ENCODE measurements at places on chromosomes 1 and 21.

DNA sequence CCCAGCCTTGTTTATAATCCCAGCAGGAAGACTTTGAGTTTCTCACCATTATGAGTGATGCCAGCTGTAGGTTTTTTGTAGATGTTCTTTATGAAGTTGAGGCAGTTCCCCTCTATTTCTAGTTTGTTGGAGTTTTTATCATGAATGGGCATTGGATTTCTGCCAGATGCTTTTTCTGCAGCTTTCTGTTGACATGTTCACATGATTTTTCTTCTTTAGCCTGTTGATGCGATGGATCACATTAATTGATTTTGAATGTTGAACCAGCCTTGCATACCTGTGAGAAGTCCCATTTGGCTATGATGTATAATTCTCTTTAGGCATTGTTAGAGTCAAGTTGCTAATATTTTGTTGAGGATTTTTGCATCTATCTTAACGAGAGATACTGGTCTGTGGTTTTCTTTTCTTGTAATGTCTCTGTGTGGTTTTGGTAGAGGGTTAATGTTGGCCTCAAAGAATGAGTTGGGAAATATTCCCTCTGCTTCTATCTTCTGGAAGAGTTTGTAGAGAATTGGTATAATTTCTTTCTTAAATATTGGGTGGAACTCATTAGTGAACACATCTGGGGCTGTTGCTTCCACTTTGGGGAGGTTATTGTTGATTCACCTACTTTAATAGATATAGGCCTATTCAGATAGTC lies 33.2 kb downstream of the ZBTB40 start:
- DNase-seq: no peak

DNA sequence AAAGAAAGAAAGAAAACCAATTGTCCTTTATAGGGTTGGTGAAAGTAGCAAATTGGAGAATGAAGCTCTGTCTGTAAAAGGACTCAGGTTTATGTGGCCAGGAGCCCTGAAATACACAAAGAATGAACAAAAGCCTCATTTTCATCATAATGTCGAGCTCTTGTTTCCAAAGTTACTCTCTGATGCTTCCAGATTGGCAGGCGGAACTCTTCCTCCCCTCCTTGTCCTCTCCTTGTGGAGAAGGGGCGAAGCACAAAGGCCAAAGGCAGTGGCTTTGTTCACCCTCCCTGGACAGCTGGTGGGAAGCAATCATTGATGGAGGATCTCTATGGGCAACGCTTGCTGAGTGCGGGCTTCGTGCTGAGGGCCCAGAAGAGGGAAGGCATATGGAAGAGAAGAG lies 5.6 kb downstream of the CA6 start:
- DNase-seq: no peak

GRCh38 chr21:33849834-33850233 lies 65.8 kb downstream of the ATP5PO start:
- DNase-seq: no peak

- no peak for DNase-seq
Observed at GRCh38 chr1:243726806-243727502, 123.1 kb downstream of the AKT3 start.

DNA sequence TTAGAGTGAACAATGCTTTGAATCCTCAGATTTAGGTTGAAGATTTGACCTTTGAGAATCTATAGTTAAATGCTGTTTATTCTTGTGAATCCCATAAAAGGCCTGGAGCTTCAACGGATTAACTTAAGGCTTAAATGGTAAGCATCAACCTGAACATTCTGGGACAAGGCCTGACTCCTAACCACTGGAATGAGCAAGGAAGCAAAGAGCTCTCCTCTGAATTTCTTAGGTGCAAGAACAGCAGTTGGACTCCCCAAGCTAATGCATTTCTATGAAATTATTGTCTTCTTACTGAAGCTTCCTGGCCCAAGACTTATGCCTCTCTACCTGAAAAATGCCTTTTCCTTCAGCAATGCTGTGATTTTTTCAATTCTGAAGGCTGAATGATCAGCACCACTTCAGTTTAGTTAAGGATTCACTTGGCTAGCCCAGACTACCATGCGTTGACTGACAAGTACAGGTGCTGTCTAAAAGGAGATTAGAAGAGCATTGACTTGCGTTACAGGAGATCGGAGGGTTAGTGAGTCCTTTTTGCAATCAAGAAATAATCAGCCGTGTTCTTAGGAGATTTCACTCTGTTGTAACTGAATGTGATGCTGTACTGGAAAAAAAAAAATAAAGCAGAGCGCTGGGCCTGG lies 178.5 kb downstream of the ZC3H11B start:
- no peak for DNase-seq

GRCh38 chr21:39630191-39630591 lies 17.5 kb downstream of the B3GALT5 start:
- no peak for DNase-seq

- DNase-seq: no peak
Observed at GRCh38 chr1:41917835-41918449, 780 bp downstream of the HIVEP3 start.

GRCh38 chr1:21495225-21495820 lies 13.9 kb upstream of the ALPL start:
- DNase-seq: no peak

DNA sequence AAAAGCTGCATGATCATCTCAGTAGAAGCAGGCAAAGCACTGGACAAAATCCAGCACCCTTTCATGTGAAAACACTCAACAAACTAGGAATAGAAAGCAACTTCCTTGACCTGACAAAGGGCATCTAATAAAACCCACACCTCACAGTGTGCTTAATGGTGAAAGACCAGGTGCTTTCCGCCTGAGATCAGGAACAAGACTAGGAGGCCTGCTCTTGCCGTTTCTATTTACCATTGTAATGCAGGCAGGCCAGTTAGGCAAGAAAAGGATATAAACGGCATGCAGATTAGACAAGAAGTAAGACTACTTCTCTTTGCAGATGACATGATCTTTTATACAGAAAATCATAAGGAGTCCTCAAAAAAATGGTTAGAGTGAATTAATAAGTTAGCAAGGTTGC lies 37.2 kb downstream of the SLC37A1 start:
- DNase-seq: no peak

DNA sequence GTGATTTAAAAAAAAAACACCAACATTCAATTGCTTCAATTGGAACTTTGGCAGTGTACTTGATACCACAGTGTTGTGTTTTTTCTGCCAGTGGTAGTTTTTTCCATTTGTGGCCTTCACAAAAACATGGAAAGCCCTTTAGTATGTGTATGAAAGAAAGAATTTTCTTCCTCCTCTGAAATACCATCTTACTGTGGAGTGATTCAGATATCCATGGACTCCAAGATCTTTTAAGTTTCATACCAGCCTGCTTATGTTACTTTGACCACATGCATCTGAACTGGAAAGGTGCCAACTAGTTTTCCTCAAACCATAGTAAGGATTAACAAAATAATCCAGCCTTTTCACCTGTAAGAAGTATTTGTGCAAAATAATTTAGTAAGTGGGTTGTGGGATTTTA lies 3.4 kb downstream of the PPP2R5A start:
- peak; percentile 72 for DNase-seq

- no peak for DNase-seq
Observed at GRCh38 chr1:235566084-235566483, 61.8 kb upstream of the B3GALNT2 start.

GRCh38 chr21:21226472-21226871 lies 228.3 kb downstream of the NCAM2 start:
- no peak for DNase-seq

GRCh38 chr1:110872745-110873720 lies at the start of gene CD53:
CD53 (plus strand) TSS chr1:110873148; CDS start chr1:110891409, 18,261 bp downstream.
- no peak for DNase-seq

GRCh38 chr1:67170751-67171573 lies 4.7 kb downstream of the IL23R start:
- DNase-seq: no peak
